Activated naive CD8-positive, alpha-beta T cell treated with anti-CD3 and anti-CD28 coated beads, Interleukin-2, amount 50 U/mL, for 24 hours (primary cell): ENCODE measurements at places on chromosomes 3 and 15.

GRCh38 chr3:141625506-141625905 lies 112.6 kb upstream of the RNF7 start:
- no peak for DNase-seq

- no peak for DNase-seq
Measured at GRCh38 chr3:149744606-149745005, 7.7 kb downstream of the COMMD2 start.

DNA sequence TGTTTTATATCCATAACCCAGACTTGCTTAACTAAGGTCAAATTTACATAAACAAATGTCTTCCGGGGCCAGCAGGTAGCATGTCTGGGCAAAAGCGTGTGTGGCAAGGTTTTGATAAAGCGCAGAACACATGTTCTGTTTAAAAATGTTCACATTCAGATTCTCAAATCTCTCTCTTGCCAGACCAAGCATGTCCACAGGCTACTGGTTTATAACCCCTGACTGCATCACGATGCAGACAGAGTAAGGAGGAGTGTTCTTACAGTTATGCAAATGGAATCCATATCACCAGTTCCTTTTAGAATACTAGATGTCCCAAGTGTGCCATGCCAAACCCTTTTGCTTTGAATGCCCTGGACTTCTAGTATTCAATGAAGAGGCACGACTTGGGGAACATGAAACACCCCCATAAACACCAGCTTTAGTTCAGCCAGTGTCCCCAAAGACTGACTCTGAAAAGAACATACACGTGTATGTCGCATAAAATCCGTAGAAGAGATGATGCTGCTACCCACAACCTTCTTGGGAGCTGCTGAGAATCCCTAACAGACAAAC lies 412.0 kb downstream of the CNTN4 start:
- DNase-seq, result no peak

GRCh38 chr15:89303986-89304385 lies 30.6 kb downstream of the POLG start:
- no peak for DNase-seq

- no peak for DNase-seq
Measured at GRCh38 chr3:46702246-46703012, 1.2 kb downstream of the TMIE start.

- no peak for DNase-seq
Measured at GRCh38 chr3:82462977-82463376, 701.5 kb upstream of the GBE1 start.

DNA sequence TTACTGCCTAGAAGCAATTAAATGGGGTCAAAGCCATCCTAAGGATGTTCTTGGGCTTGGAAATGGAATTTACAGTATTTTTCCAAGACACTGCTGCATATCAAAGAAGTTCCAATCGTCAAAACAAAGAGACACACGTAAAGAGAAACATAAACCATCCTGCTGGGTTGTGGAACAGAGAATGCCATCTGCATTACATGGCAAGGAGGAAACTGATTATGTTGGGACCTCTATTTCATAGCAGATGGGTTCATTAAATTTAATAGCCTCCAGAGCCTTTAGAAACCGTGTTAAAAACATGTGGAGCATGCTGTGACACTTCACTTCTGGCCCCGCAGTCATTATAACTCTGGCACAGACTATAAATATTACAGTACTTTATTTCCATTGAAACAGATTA lies 154.6 kb downstream of the LRTM1 start:
- no peak for DNase-seq

DNA sequence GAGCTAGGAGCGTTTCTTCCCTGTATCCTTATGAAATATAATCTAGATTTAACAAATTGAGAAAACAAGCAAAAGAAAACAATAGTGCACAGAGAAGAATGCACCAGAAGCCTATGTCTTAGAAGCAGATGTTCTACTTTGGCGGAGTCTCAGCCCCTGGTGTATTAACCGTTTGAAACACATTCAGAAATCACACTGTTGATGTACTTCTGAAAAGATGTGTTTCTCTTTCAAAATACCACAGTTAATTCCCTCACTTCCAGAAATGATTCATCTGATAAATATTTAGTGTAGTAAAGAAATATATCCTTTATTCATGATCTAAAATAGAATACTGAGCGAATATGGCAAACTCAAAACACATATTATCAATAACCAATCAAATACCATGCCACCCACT lies 77.7 kb downstream of the CBLB start:
- no peak for DNase-seq

DNA sequence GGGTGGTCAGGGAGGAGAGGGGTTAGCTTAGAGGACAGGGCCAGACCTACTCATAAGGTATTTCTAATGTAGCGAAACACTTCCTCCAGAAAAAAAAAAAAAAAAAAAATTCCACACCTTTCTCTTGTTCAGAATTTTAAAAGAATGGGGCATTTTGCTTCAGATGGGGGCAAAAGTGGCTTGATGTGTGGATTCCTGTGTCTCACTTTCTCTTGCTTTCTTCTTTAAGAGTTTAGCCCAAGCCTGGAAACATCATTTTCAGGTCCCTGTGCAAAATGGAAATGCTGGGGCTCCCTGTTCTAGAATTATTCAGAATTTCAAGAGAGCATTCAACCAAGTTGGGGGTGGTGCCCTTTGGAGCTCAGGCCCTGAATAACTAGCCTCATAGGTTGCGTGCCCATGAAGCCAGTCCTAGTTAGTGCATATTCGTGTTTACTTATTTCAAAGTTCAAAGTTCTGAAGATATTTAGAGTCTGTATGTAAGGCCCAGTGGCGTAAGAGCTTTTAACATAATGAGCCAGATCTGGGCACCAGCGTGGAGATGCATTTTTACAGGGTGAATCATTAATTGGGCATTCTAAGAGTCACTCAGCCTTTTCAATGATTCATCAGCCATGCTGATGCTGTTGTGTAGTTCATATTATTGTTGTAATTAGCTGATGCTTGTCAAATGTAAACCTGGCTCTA lies 104.5 kb downstream of the RPLP1 start:
- DNase-seq, result no peak

DNA sequence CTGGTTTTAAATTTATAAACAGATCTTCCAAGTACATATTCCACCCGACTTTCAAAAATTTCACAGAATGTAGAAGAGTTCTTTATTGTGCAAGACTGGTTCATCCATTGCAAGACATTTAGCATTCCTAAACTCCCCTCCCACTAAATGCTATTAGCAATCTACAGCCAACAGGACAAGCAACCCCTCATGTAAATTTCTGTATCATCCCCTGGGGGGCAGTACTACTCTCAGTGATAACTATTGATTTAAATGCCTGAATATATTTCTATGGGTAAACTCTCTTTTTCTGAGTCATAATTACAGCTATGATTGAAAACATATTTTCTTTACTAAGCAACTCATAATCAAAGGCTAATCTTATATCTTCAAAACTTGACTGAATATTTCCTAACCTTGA lies 10.7 kb upstream of the SLC15A2 start:
- DNase-seq, result no peak

GRCh38 chr3:99706410-99706809 lies 68.0 kb downstream of the COL8A1 start:
- DNase-seq, result no peak

- peak; percentile 68 for DNase-seq
Measured at GRCh38 chr15:45456212-45457106, 66.1 kb downstream of the SLC30A4 start.

- no peak for DNase-seq
Measured at GRCh38 chr3:189338366-189338765, 166.6 kb downstream of the TPRG1 start.

GRCh38 chr3:194312186-194312742 lies 38.9 kb downstream of the CPN2 start:
- DNase-seq, result no peak

DNA sequence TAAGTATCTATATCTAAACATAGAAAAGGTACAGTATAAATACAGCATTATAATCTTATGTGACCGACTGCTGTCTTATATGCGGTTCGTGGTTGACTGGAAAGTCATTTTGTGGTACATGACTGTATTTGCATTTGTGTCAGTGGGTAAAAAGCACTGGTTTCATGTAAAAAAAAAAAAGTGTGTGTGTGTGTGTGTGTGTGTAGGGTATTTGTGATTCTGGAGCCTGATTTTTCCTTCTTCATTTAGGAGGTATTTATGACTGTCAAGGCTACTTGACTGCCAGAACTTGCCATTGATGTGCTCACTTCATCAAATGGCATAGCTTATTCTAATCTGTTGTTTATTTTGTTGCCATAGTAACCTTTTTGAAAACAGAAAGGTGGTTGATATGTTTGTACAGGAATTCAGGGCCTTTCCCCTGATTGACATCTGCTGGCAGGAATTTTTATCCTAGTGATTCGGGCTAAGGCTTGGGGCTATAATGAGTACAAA lies 63.2 kb downstream of the AKAP13 start:
- DNase-seq, result peak; percentile 19

GRCh38 chr3:106326941-106327695 lies 458.3 kb upstream of the CBLB start:
- no peak for DNase-seq

GRCh38 chr3:197847866-197848401 lies 56.9 kb downstream of the LRCH3 start:
- no peak for DNase-seq

- no peak for DNase-seq
Measured at GRCh38 chr3:170907637-170908234, 701 bp downstream of the EIF5A2 start.

DNA sequence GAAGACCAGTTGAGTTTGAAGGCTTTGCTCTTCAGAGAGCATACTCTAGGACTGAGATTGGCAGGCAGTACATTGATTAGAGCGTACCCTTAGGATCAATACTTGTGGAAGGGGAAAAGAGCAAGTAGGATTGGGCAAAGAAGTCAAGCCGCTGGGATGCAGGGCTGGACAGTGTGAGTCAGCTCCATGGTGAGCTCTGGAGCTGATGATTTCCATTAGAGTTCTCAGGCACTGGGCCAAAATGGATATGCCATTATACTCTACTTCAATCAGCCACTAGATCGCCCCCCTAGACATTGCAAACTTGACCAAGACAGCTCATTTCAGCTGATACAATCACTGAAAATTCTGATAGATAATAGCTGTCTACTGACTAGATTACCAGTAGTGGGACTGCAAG lies 432.7 kb upstream of the ALCAM start:
- DNase-seq, result no peak

DNA sequence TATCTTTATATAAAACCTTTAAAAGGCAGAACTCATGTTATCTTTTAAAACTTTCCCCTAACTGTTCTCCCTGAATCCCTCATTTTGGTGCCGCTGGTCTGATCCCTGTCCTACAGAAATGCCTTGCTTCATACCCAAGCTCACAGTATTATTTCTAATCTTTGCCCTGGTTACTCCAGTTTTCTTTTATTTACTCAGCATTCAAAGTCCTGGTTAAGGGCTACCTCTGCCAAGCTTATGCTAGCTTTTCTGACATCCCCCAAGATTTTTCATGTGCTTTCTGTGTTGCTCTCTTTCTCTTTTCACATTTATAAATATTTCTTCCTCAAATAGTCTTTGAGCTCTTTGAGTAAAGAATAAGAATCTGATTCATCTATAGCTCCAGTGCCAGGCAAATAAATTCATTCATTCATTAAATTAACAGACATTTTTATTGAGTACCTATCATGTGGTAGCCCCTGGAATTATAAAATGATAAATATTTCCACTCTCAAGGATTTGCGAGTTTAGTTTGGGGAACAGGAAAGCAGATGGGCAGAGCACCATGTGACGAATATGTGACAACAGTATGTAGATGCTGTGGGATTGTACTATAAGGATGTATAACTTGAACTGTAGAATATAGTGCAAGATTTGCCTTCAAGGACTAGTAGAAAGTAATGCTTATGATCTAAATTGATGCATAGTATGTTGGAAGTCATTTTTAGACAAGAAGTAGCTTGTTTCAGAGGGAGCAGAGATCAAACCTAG lies 247.5 kb downstream of the LPP start:
- no peak for DNase-seq

- no peak for DNase-seq
Measured at GRCh38 chr3:30303770-30304169, 302.6 kb upstream of the TGFBR2 start.

DNA sequence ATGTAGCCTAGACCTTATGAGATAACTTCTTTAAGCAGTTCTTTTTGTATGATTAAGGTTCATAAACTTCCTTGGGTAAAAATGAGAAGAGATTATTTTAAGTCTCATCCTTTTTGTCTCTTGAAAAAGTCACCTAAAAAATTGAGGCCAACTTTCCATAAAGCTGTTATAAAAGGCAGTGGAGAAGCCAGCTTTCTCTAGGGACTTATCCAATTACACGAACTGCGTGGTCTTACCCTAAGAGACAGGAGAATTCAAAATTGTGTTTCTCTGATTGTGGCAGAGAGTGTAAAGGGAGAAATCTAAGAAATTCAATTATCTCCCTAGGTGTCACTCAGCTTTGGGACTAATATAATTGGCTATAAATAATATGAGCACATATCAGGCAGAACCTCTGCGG lies 262.0 kb downstream of the SHOX2 start:
- DNase-seq, result no peak

DNA sequence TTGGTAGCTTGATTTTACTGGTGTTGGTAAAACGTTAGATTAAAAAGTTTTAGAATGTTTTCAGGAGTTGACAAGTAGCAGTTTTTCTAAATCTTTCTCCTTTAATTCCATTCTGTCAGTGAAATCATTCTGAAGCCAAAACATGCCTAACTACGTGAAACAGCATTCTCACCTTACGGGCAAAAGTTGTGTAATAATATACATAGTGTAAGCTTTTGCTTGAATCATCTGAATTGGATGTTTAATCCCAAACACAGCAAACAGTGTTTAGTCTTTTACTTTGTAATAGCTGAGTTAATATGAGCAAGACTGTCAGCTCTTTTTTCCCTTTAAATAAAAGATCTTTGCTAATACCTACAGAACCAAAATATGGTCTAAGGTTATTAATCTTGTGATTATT lies 100.6 kb downstream of the CYP19A1 start:
- no peak for DNase-seq

- DNase-seq, result no peak
Measured at GRCh38 chr3:189053322-189053721, 118.4 kb upstream of the TPRG1 start.

DNA sequence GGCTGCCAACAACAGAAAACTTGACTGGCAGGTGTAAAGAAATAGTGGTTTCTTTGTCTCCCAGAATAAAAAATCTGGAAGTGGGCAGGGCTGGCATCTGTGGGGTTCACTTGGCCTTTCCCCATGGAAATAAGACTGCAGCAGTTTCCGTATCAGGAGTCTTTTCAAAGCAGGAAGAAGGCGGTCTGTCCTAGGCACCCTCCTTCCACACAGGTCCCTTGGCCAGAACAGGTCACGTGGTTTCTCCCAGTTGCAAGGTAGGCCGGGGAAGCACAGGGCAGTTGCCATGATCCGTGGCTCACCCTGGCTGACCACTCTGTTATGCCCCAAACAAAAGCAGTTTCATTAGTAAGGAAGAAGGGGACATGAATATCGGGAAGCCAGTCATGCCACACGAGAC lies 45.4 kb downstream of the ZDHHC19 start:
- DNase-seq, result no peak

DNA sequence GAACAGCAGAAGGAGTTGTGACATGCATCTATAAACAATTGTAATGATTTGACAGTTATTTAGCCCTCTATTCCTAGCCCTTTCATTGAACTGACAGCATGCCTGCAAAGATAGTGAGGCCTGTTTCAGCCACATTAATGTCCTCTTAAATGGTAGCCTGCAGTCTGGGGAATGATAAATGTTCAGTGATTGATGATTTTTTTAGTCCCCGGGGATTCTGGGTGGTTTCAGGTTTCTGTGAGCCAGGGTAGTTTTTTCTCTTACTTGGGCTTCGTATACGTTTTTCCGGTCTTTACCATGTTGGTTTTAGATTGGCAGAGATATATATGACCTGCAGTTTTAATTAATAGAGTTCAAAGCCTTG lies 172.0 kb downstream of the TCF12 start:
- DNase-seq, result no peak

- DNase-seq, result no peak
Measured at GRCh38 chr3:72797773-72798543, 50.3 kb downstream of the SHQ1 start.

- DNase-seq, result no peak
Measured at GRCh38 chr3:141807277-141808033, 44.2 kb downstream of the GRK7 start.
